Dermis microvascular lymphatic vessel endothelial cell (primary cell): ENCODE measurements at places on chromosomes 3 and 15. TPM values are rescaled to one million over a fixed set of nuclear protein-coding genes. Genes with fewer than 3 reads are reported as not detected.

Gene CHRNA7
- 0.38 and 0.64 TPM in 2 replicates for total RNA-seq

Gene STIMATE
- total RNA-seq = 8.0 and 12.9 TPM in 2 replicates

Gene TMC3
- not detected in 2 replicates for total RNA-seq

Gene PTX3
- total RNA-seq = 219 and 387 TPM in 2 replicates

Gene MYL3
- total RNA-seq = 0.13 TPM in 1 of 2 replicates, not detected in the other

Gene DET1
- total RNA-seq = 2.2 and 3.2 TPM in 2 replicates

Gene CACNA2D3
- not detected in 2 replicates for total RNA-seq

Gene ZNF620
- total RNA-seq = 5.6 and 5.8 TPM in 2 replicates

Gene MUC20
- total RNA-seq = under 0.01 TPM in 1 of 2 replicates, not detected in the other

Gene CHDH
- total RNA-seq = 0.25 and 0.26 TPM in 2 replicates

Gene CCR9
- total RNA-seq = not detected in 2 replicates

Gene C3orf22
- not detected in 2 replicates for total RNA-seq

Gene TIMP4
- total RNA-seq = 0.51 and 0.64 TPM in 2 replicates

Gene ZIC1
- total RNA-seq = not detected in 2 replicates

Gene RBPMS2
- total RNA-seq = under 0.01 and 0.25 TPM in 2 replicates
